ENCODE measurements at places on chromosomes 3 and 15.

DNA sequence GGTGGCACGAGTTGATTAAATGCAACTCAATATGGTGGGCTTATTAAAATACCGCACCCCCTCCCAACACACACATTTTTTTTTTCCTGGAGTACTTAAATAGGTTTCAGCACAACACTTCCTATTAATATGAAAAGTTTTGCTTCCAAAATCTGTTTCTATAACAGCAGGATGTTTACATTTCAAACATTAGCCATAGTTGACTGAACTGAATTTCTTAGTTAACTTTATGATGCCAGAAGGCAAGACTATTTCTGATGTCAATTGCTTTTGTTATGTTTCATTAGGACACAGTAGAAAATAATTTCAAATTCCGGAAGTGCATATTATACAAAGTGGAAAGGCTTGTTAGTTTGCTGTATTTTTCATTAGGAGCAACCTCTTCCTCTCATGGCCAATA, 104.7 kb downstream of the UACA start:
- no peak for DNase-seq

GRCh38 chr3:159486580-159486979, 502.1 kb upstream of the IL12A start:
- DNase-seq, result peak; percentile 4

GRCh38 chr3:106120356-106120755, 251.5 kb upstream of the CBLB start:
- DNase-seq, result peak; percentile 49

DNA sequence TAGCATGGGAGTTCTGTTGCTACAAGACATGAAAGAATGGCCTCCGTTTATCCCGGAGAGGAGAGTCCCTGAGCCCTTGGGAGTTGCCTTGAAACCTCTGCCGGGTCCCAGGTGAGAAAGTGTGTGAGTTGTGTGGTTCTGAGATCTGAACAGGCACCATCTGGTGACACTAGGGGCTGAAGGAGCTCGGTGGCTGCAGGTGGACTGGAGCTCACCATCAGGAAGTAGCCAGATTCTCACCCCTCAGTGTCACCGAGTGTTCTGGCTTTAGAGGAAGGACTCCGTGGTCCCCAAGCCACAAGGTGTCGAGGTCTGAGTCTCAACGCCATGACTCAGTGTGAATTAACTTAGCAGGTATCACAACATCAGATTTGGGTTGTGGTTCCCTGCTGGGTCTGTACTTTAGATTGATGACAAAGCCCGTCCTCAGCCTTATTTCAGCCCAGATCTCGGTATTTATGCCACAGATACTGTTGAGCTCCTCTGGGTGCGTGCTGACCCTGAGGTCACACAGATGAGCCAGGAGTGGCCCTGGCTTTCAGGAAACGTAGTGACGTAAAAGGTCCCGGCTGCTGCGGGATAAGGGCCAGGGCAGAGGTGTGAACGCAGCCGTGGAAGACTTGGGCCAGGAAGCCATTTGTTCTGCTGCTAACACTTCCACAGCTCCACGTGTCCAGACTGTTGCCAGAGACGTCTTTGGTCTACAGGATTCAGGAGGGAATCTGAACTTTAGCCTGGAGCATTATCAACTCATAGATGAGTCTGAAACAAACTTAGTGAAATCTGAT, 54.4 kb downstream of the PGPEP1L start:
- no peak for DNase-seq

DNA sequence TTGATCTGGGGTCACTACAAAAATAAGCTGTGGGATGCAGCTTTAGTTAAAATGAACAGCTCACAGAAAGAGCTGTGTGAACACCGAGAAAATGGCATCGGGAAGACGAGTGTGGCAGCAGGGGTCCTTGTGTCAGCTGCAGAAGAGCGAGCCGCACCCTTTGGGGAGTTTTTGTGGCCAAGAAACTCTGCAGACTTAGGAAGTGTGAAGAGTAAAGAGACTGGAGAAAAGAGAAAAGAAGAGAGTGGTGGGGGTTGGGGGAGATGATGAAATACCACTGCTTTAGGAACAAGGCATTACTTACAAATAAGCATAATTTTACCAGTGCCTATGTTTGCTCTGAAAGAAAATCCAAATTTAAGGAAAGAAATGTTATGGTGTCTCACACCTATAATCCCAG, 147.8 kb downstream of the LRRC28 start:
- DNase-seq, result no peak

DNA sequence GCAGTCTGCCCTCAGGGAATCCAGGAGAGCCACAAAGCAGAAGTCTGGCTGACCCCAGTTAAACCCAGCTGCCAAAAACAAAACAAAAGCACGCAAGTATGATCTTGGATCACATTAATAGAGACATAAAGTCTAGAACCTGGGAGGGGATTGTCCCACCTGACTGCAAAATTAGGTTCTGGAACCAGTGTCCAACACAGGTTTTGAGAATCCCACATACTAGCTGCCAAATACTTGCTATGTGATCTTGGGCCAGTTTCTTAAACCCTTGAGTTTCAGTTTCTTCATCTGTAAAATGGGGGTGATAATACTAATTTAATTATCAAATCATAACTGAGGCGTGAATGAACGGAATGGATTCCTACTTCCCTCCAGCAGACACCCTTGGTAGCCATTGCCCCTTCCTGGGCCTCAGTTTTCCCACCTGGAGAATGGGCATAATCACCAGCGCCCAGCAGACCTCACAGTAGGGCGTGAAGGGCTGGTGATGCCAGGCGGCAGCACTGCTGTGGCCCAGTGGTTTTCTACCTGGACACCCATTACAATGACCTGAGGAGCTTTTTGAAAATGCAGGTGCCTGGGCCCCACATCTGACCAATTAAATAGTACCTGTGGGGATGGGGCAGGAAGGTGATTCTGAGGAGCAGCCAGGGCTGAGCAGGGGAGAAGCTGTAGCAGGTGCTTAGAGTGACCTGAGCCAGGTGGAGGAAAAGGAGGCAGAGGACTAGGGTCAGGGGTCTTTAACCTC, 32.2 kb downstream of the GRIP2 start:
- DNase-seq, result no peak

- DNase-seq, result no peak
Measured at GRCh38 chr3:112755845-112756613, 90.6 kb downstream of the CD200R1L start.

GRCh38 chr15:30043211-30043655, 39.5 kb upstream of the GOLGA8J start:
- DNase-seq, result peak; percentile 52

DNA sequence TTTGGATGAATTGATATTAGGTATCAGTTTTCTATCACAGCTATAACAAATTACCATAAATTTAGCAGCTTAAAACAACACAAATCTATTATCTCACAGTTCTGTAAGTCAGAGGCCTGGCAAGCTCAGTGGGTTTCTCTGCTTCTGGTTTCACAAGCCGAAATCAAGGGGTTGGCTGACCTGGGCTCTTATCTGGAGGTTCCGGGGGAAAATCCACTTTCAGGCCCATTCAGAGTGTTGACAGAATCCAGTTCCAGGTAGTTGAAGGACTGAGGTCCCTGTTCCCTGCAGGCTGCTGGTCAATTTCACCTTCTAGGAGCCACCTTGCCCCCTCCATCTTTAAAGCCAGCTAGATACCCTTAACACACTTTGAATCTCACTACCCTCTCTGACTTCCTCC, 11.1 kb upstream of the HHATL start:
- no peak for DNase-seq

GRCh38 chr3:133055339-133055738, 17.1 kb downstream of the TMEM108 start:
- DNase-seq, result no peak

- DNase-seq, result no peak
Measured at GRCh38 chr3:8571256-8571655, 69.6 kb downstream of the LMCD1 start.

GRCh38 chr15:79308874-79309273, 2.0 kb upstream of the TMED3 start:
- no peak for DNase-seq

- no peak for DNase-seq
Measured at GRCh38 chr3:42099020-42099765, 8.0 kb downstream of the TRAK1 start.
